Fibroblast of skin of back (primary cell): ENCODE measurements at places on chromosomes 1 and 21.

GRCh38 chr1:184199438-184200085 lies 148.0 kb downstream of the TSEN15 start:
- DNase-seq: no peak

GRCh38 chr1:32818804-32819541 lies 1.5 kb downstream of the S100PBP start:
- no peak for DNase-seq

- no peak for DNase-seq
These were observed 627 bp downstream of the PLEKHA6 start for GRCh38 chr1:204359131-204359473.

- no peak for DNase-seq
These were observed 66.8 kb downstream of the TBCE start for GRCh38 chr1:235434001-235434400.

GRCh38 chr1:13550663-13551062 lies 33.0 kb upstream of the PDPN start:
- DNase-seq: no peak

- peak; percentile 56 for DNase-seq
These were observed 1.7 kb downstream of the BEST4 start for GRCh38 chr1:44786138-44786840.

GRCh38 chr1:216836316-216836715 lies 113.1 kb upstream of the ESRRG start:
- DNase-seq: no peak

DNA sequence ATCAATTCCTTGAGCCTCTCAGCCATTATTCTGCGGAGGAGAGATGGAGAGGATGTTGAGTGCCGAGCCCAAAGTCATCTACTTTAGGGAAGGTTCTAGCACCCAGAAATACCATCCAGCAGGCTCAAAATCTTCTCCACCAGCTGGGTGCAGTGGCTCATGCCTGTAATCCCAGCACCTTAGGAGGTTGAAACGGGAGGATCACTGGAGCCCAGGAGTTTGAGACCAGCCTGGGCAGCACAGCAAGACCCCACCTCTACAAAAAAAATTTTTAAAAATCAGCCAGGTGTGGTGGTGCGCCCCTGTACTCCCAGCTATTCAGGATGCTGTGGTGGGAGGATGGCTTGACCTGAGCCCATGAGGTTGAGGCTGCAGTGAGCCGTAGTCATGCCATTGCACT lies 39.5 kb upstream of the CAPZB start:
- DNase-seq: no peak

GRCh38 chr1:111468717-111469100 lies 5.1 kb upstream of the C1orf162 start:
- DNase-seq: no peak
